ENCODE measurements at places on chromosomes 5 and 9. TPM values are rescaled to one million over a fixed set of nuclear protein-coding genes. Genes with fewer than 3 reads are reported as not detected.

DNA sequence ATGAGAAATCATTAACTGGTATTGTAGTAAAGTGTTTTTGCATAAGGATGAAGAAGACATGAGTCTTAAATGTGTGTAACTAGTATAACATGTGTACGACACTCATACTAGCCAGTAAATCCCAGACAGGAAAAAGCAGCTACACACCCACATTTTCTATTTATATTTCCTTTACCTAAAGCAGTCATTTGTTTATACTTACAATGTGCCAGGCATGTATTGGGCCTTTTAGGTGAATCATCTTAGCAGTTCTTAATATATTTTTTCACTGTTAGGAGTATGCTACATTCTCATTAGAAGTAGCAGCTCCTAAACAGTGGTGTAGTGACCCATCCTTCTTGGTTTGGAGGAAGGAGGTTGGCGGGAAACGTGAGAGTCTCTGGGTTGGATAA, 55.8 kb upstream of the TMC1 start:
- DNase-seq, result no peak

DNA sequence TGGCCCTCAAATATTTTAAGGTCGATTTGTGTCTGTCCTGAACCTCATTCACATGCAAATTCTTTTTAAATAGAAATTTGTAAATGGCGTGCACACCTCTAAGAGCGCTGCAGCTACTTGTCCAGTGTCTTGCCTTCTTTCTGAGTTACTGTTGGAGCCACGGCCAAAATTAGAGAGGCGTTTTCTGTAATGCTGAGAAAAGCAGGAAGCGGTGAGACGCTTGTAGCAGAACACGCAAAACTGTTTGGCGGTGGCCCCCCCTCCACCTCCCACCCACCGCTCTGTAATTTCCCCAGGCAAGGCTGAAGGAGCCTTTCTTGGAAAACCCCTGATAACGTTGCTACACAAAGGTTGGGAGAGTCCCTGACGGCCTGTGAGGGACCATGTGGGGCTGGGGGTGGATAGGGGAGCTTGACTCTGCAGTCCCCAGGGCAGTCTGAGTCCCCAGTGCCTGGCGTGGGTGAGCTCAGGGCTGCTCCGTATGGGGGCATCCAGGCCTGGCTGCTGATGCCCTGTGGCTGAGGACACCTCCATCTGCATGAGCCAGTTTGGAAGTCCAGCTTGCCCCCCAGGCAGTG, 96.5 kb downstream of the GADD45G start:
- DNase-seq, result peak; percentile 44

The MOB3B gene
- total RNA-seq, result 5.7 TPM

DNA sequence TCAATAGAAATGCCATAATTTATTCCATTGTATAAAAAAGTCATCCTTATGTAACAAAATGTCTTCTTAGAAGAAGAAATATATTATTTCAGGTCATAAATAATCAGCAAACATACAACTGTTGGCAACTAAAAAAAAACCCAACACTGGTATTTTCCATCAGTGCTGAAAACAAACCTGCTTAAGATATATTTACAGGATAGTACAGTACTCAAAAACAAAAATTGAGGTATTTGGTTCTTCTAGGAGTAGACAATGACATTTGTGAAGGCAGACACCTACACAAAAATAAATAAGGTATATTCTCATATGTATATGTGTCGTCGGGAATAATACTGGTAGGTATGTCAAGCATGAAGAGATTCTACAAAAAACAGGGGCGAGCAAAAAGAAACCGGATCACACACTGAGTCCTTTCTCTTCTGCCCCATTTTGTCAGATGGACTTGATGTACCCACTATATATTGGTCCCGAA, 2.9 kb downstream of the DUSP1 start:
- DNase-seq, result no peak

DNA sequence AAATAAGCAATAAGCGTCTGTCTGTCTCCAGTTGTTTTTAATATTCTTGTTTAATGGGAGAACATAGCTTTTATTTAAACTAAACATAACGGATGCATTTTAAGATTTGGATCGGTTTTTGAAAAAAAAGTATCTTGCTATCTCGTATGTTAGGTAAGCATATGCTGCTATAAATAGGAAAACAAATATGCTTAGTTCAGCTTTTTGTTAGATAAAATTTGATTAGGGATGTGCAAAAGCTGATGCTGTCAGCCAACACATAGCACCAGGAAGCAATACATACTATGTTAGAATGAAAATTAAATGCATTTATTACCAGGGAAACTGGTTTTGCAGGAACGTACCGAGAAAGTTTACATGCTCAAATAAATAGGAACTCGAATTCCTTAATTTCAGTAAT, 843.1 kb upstream of the WWC1 start:
- no peak for DNase-seq

Measured in upper lobe of left lung (tissue), 6 donors.